A549 treated with CpdA at 1 μM for 4 hours (cell line): ENCODE measurements at places on chromosomes 13 and 19. TPM values are rescaled to one million over a fixed set of nuclear protein-coding genes. Genes with fewer than 3 reads are reported as not detected.

The FUT3 gene
- total RNA-seq, result 0.03 TPM in 1 of 5 replicates, not detected in the others

The JAK3 gene
- 0.13 to 0.35 TPM (median 0.23 TPM) in 5 replicates for total RNA-seq

The DIAPH3 gene
- 6.3 to 9.5 TPM (median 8.0 TPM) in 5 replicates for total RNA-seq

The LMTK3 gene
- 2.7 to 4.7 TPM (median 4.4 TPM) in 5 replicates for total RNA-seq

The ACP7 gene
- total RNA-seq, result 0.15 to 0.19 TPM (median 0.17 TPM) in 5 replicates

The LGALS7B gene
- 0.37 to 0.65 TPM (median 0.56 TPM) in 3 of 5 replicates, not detected in the others for total RNA-seq

The PSG2 gene
- total RNA-seq, result not detected in 5 replicates

The IL4I1 gene
- 0.44 to 1.2 TPM (median 0.91 TPM) in 5 replicates for total RNA-seq

The PRTN3 gene
- 0.21 to 0.36 TPM (median 0.29 TPM) in 4 of 5 replicates, not detected in the other for total RNA-seq

The IZUMO1 gene
- not detected in 5 replicates for total RNA-seq

The FAM216B gene
- not detected in 5 replicates for total RNA-seq

The KLK13 gene
- 0.08 to 0.36 TPM in 2 of 5 replicates, not detected in the others for total RNA-seq
